ENCODE measurements at places on chromosomes 7 and 10.

- DNase-seq, result peak; percentile 33
Measured at GRCh38 chr7:44884621-44885393, 523 bp downstream of the PURB start.

GRCh38 chr7:151454932-151455530 lies 15.1 kb upstream of the CRYGN start:
- DNase-seq, result no peak

GRCh38 chr7:141313896-141314295 lies 237.3 kb upstream of the AGK start:
- DNase-seq, result no peak

- DNase-seq, result no peak
Measured at GRCh38 chr10:100808876-100809275, 63.5 kb downstream of the PAX2 start.

- DNase-seq, result no peak
Measured at GRCh38 chr10:13658871-13659685, 72.3 kb downstream of the PRPF18 start.

- DNase-seq, result no peak
Measured at GRCh38 chr10:90993340-90993739, 72.5 kb upstream of the ANKRD1 start.

DNA sequence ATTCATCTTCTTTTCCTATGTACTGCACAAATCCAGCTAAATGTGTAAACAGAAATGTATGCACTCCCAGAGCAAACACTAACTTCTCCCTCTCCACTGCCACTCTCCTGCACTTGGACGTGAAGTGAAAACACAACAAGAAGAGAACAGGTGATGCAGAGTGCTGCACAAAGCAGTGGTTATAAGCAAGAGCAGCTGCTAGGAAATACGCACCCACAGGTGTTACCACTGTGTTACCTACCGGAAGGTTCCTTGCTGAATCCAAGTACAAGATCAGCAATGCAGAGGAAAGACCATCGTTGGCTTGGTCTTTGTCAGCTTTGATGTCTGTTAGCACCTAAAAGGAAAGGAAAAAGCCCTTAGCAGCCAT lies 54.6 kb upstream of the NCAPG2 start:
- no peak for DNase-seq

DNA sequence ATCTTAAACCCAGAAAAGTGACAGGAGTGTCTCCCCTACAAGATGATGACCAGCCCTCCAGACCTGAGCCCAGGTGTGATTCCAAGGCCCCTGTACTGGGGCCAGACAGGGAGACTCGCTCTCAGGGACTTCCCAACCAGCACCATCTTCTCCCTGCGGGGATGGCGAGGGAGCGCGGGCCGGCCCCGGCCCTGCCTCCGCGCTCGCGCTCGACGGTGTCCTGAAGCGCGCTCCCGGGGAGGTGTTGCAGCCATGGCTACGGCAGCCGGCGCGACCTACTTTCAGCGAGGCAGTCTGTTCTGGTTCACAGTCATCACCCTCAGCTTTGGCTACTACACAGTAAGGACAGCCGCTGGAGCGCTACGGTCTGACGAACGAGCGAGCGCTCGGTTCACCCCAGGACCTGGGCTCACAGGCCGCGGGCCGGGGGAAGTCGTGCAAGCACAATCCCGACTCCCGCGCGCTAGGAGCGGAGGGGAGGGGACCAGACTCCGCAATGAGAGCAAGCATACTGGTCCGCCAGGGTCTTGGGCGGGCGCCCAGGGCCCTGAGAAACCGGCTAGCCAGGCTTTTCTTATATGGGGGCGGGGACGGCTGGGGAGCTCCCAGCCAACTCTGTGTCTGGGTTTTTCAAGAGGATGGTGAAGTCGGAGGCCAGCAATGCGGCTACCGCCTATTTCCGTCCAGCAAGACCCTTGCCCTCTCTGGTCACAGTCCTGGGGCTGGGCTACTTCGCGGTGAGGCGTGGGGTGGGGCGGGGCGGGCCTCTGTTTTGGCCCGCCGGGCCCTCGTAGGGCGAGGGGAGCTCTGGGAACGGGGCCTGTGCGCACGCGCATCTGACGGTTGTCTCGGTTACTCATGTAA lies at the start of gene TMEM254:
Gene TMEM254 (plus strand): TSS at position 218 of the 864 bp plus-strand sequence. CDS start 35 bp downstream, at position 253.
- peak; percentile 82 for DNase-seq

GRCh38 chr7:151786241-151786640 lies 90.7 kb downstream of the PRKAG2 start:
- DNase-seq, result no peak

DNA sequence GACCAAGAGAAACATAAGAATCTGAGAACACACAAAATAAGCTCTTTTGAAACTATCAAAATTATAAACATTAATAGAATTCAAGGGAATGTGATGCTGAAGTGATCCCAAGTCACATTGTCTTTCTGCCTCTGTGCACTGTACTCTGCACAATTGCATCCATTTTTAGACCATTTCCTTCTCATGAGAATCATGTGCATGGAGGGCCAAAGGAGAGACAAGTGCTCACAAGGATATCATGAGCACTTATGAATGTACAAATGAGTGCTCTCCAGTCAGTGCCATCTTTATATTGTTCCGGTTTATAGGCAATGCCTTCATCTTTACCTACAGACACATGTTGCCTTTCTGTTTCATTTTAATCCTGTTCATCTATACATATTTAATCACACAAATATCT lies 36.9 kb downstream of the MET start:
- DNase-seq, result no peak
